ENCODE measurements at places on chromosomes 7 and 10.

- DNase-seq = no peak
Observed at GRCh38 chr7:122965306-122965705, 30.2 kb downstream of the TAS2R16 start.

DNA sequence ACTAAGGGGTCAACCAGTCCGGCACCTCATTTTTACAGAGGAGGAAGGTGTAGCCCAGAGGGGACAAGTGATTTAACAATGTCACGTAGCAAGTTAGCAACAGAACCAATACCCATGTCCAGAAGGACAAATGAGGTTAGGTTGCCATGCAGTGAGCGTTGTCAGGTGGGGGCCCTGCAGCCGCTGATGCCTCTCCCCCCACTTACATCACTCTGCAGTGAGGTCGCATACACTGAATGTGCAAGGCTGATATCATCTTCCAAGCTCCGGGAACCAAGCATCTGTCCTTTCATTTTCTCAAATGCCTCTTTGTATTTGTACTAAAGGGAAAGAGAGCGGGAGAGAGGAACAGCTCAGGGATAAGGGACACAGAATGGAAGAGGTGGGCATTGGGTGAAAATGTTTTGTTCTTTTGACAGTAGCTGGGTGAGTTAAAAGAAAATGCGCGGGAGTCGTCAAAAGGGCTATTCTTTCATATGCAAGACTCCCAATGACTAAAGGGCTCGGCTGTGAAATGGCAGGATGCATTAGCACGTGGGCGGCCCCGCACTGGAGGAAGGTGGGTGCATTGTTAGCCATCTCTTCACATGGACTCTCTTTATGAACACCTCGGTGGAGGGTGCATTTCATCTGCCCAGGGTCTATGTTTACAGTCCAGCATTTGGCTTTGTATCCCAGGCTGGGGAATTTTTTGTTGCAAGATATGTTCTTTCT, 49.7 kb downstream of the NRAP start:
- no peak for DNase-seq

- DNase-seq = no peak
Observed at GRCh38 chr10:70499836-70500167, 21.2 kb downstream of the PALD1 start.

- DNase-seq = no peak
Observed at GRCh38 chr10:120949609-120950031, 98.5 kb downstream of the WDR11 start.

- DNase-seq = no peak
Observed at GRCh38 chr10:71912431-71912830, 51.8 kb upstream of the CHST3 start.

DNA sequence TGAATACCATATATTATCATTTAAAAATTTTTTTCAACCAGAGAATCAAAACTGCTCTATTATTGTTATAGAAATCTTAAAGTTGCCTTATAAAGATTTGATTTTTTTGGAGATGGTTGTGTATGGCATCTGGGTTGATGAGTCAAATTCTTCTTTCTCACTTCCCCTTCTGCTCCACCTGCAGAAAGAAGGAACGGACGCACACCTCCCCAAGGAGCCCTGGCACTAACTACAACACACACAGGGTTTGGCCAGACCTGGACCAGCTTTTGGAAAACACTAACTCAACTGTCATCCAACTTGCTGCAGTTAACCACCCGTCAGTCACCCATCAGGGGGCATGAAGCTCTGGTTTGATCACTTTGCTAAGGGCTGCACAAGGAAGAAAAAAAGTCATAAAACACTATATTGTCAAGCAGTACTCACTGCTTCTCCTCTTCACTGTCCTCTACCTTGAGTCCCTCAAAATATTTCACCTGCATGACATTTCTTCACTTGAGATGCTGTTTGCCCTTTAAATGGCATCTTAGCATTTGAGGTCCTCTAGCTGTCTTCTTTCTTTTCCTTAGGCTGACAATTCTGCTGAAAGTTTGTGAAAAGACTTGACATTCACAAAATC, 266.7 kb upstream of the PHF14 start:
- DNase-seq = no peak

DNA sequence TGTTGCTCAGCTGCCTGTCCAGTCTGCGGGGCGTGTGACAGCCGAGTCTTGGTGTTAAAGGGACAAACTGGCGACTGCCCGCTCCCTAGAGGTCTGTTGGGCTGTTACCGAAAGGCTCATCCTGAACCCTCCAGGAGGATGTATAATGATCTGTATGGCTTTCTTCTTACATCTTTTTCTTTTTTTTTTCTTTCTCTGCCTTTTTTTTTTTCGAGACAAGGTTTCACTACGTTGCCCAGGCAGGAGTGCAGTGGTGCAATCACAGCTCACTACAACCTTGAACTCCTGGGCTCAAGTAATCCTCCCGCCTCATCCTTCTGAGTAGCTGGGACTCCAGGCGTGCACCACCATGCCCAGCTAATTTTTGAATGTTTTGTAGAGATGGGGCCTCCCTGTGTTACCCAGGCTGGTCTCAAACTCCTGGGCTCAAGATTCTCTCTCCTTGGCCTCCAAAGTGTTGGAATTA, 857 bp downstream of the INTS15 start:
- DNase-seq = no peak
